ENCODE measurements at places on chromosomes 3 and 15.

GRCh38 chr3:94614192-94614591, 551.3 kb downstream of the NSUN3 start:
- DNase-seq: no peak

- no peak for DNase-seq
Observed at GRCh38 chr3:14946236-14946635, 1.1 kb upstream of the NR2C2 start.

DNA sequence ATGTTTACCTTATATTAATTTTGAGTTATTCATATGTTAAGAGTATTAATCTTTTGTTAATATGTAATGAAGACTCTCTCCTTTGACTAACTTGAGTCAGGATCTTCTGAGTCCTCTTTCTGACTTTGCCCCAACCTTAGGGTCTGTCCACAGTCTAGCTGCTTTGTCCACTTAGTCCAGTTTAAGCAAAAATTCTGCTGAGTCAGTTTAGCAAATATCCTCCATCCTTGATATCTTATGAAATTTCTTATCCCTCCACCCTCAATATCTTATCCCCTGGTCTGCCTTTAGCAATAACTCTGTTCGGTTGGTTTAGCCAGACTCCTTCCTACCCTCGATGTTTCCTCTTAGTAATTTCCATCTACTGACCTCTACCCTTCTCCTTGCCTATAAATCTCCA, 91.7 kb downstream of the DIPK2A start:
- DNase-seq: no peak

DNA sequence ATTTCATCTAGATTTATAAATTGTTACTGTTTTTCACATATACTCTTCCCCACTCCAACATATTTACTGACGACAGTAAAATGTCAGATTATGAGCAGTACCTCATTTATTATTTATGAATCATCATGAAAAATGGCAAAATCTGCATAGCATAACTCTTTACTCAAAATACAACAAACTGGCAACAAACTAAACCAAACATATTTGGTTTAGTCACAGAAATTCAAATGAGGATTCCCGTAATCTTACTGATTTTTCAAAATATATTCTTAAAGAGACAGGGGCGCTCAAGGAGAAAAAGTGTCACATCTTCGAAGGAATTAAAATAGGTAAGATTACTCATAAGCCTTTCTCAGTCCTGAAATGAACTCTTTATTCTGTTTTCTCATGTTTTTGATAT, 3.0 kb upstream of the GPR87 start:
- DNase-seq: no peak

GRCh38 chr3:41575724-41576123, 376.4 kb downstream of the CTNNB1 start:
- DNase-seq: no peak

GRCh38 chr15:73755481-73755880, 2.3 kb upstream of the INSYN1 start:
- peak; percentile 19 for DNase-seq

DNA sequence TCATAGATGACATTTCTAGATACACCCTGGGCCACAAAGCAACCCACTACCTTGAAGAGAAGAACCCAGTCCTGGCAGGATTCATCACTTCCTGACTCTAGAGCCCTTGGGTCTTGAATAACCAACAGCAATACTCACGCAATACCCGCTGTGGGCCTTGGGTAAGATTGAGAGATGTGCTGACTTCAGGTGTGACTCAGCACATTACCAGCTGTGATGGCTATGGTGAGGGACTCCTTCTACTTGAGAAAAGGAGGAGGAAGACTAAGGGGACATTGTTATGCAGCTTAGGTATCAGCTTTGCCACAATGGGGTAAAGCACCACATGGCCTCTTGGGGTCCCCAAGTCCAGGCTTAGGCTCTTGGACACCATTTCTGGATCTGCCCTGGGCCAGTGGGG, 14.9 kb downstream of the C3orf33 start:
- DNase-seq: no peak

DNA sequence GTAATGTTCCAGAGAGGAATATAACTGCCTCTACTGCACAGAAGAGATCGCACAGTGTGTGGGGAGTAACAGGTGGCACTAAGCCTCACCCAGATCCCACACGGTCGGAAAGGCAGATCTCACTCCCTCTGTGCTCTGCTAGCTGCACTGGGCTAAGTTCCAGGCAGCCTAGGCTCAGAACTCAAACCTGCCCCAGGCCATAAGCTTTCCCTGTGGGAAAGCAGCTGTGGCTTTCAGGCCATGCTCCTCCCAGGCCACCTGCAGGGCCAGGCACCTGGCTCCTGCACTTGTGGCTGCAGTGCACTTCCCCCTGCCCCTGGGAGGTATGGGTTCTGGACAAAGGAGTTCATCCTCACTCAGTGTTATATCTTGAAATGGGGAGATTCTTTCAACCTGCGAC, 27.5 kb downstream of the PCCB start:
- peak; percentile 91 for DNase-seq

GRCh38 chr3:35965908-35966307, 326.6 kb downstream of the ARPP21 start:
- DNase-seq: no peak

DNA sequence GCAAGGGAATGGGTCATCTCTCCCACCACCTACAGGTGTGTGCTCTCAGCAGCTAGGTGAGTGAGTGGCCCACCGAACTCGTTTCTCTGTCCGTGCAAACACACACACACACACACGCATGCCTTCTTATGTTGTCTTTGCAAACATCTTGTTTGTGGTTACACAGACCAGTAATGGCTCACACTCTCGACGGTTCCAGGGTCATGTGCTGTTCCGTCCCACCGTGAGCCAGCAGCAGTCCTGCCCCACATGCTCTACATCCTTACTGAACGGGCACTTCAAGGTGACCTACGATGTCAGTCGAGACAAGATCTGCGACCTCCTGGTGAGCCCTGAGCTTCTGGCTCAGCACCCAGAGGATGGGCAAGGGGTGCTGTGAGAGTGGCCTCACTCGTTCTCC, 4.3 kb downstream of the ITIH1 start:
- no peak for DNase-seq

- DNase-seq: no peak
Observed at GRCh38 chr3:6022621-6023020, 835.1 kb downstream of the EDEM1 start.

- no peak for DNase-seq
Observed at GRCh38 chr3:156483002-156483401, 71.9 kb downstream of the SSR3 start.

- DNase-seq: no peak
Observed at GRCh38 chr3:127775398-127776109, 46.8 kb downstream of the MGLL start.

DNA sequence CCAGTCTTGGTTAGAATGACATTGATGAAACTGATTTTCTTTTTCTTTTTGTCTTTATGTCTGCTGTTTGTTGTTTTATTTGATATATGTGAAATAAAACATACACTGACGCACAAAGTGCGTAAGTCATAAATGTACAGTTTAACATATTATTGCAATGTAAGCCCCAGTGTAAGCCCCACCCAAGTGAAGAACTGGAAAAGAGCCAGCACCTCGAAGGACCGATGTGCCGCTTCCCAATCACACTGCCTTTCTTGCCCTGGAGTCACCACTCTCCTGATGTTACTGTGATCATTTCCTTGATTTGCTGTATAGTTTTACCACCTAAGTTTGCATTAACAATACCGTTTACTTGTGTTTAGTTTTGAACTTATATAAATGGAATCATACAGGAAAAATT, 128.4 kb upstream of the LPP start:
- no peak for DNase-seq

DNA sequence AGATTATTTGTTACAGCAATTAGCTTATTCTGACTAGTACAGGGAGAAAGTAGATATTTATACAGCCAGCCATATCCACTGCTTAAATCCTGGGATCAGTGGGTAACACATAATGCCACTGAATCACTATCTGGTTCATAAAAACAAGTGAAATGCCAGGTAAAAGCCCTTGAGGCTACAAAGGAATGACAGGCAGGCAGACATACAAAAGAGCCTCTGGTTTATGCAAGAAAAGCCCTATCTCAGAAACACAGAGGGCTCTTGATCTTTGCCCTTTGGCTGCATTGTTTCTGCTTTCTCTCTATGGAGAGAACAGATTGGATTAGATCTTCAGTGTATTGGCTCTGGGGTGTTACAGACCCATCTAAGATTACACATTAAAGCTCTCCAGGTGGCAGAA, 115.4 kb upstream of the GADL1 start:
- no peak for DNase-seq

GRCh38 chr15:47746516-47746915, 29.2 kb downstream of the SEMA6D start:
- no peak for DNase-seq

DNA sequence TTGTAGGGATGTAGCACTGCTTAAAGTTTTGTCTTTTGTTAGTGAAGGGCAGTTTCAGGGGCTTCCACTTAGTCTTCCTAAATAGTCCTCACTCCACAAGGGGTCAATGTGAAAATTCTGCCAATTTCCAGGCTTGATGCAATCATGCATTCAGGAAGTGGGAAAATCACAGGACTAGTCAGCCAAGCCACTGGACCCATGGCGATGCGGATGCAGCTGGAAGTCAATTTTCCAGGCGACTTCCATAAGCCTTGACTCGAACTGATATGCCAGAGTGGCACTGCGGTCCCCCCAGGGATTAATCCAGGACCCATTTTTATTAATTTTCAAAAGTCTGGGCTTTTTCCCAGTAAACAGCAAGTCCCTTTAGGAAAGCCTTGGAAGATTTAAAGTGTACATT, 26.1 kb downstream of the GBE1 start:
- no peak for DNase-seq

DNA sequence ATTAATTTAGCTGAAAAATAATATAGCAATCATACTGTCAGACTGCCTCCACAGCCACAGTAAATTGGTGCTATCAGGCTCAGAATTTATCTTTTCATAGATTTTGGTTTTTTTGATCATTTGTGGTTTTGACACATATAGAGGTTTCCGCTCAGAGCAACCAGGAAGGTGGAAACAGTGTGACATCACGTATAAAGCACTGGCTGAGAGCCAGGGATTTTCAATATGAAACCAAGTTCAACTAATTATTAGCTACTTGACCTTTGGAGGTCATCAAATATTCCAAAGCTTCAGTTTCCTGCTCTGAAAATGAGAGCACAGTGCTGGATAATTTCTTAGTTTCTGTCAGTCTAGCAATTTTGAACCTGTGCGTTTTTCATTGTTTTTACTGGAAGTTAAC, 433.8 kb upstream of the SUCLG2 start:
- DNase-seq: peak; percentile 2

- DNase-seq: peak; percentile 98
Observed at GRCh38 chr3:181487236-181487978, 224.3 kb upstream of the SOX2 start.

DNA sequence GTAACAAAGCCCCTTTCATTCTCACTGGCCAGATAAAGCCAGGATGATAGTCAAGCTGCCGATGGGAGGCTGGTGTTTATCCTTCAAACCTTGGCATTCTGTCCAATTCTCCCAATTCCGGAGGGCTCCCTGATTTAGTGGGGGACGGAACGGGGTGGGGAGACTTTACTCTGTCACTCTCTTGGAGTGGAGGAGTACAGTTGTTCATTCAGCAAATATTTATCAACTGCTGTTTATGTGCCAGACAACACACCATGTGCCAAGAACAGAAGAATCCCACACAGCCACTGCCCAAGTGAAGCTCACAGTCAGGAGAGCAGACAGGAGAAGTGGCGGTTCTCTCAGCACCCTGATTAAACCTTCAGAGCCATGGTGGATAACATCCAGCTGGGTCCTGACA, 63.3 kb downstream of the WNT5A start:
- DNase-seq: no peak

- DNase-seq: no peak
Observed at GRCh38 chr15:64480891-64481290, 20.5 kb downstream of the ZNF609 start.

DNA sequence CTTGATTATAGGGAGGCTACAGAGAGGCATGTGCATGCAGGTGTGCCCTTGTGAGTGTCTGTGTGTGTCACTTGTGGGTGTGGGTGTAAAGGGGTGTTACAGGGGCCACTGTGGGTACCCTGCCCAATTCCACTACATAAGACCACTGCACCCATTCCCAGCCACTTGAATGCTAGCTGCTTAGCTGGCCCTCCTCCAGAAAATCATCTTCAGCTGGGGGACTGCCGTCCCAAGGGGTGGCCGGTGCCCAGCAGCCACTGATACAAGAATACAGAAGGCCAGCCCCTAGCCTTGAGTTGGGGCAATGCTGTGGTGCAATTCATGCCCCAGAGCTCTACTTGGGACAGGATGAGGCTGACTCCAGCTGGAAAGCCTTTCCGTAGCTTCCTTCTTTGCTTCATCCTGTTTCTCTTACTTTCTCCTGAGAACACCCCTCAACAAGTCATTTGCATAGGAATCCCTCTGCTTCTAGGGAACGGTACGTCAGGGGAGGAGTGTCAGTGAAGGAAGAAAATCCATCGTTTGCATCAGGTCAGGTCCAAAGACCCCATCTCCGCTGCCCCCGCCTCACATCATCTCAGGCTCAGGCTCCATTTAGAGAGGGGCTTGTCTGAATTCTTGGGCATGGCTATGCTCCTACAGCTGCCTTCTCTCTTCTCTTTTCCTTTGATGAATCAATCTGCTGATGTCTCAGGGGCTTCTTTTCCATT, 72.0 kb downstream of the SCN5A start:
- DNase-seq: no peak

DNA sequence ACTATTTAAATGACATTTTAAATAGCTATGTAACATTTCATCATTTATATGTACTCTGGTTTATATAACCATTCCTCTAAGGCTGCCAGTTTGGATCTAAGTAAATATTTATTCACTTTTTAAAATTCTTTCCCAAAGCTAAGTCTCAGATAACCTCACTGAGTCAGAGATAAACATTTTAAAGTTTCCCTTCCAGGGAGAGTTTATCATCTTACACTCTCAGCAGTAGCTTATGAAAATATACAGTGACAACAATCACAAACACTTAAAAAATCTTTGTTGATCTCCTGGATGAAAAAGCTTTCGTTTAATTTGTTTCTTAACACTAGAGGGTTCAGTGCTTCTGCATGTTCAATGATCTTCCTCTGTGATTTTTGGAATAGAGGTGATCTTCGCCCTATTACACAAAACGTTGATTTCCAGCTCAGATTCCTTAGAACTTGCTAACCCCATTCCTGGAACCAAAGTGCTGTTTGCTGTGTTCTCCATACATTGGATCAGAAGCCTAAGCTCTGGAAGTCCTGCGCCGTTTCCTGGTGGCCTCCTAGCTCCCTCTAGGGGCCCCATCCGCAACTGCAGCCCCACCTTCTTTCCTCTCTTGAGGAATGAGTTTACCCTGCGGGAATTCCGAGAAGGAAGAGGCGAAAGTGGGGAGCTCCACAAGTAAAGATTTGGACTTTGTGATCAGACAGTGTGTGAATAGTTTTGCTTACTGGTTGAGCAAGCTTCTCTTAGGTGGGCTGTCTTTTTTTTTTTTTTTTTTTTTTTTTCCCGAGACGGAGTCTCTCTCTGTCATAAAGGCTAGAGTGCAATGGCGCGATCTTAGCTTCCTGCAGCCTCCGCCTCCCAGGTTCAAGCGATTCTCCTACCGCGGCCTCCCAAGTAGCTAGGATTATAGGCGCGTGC, 29.3 kb upstream of the SACM1L start:
- DNase-seq: peak; percentile 7
